Stimulated activated CD8-positive, alpha-beta memory T cell treated with anti-CD3 and anti-CD28 coated beads, Interleukin-7, amount 100 ng/mL, for 48 hours (primary cell): ENCODE measurements at places on chromosomes 11 and 22.

- no peak for DNase-seq
Observed at GRCh38 chr22:37048133-37048532, 3.4 kb upstream of the KCTD17 start.

DNA sequence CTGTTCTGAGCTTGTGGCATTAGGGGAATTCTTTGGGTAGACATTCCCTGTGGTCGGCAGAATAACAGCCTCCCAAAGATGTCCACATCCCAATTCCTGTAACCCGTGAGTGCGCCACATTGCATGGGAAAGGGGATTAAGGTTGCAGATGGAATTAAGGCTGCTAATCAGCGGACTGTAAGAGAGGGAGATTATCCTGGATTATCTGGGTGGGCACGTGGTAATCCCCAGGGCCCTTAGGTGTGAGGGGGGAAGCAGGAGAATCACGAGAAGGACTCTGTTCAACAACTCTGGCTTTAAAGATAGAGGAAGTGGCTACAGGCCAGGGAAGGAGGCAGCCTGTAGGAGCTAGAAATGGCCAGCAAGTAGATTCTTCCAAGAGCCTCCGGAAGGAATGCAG is 16.0 kb downstream of the CACNG2 start:
- no peak for DNase-seq

DNA sequence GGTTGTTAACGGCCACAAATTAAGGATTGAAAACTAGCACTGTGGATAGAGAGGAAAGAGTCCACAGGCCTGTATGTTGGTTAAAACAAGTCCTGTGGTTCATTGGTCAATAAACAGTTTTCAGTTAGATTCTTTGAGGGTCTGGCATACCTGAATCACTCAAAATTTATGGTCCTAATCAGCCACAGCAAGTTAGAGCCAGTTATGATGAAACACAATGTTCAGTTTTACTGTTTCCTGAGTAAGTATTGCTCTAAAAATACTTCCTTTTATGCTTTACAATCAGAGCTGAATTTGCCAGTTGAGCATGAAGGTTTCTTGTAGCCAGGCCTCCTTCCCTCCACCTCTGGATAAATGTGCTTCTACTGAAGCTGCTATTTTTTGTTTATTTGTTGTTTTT is 12.9 kb upstream of the CAT start:
- DNase-seq, result no peak

GRCh38 chr11:116994195-116994594 is 104.0 kb downstream of the SIK3 start:
- DNase-seq, result no peak

DNA sequence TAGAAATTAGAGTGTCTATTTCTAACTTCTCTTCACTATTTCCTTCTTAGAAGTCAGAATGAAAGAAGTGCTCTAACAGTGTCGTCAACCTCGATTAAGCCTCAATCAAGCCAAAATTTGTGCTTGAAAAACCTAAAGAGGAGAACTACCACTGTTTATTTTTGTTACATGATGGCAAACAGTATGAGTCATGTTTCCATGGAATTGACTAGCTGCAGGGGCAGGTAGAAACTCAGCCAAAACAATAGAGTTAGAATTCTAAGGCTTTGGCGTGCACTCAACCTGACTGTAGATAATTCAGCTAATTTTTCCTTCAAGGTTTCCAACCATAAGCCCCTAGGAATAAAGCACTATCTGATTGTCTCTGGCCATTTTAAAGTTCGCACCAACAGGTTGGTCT is 415.9 kb downstream of the ETS1 start:
- DNase-seq, result no peak

GRCh38 chr11:34316347-34317035 is 41.3 kb downstream of the ABTB2 start:
- DNase-seq, result no peak

GRCh38 chr11:1122664-1123002 is 35.1 kb upstream of the MUC5AC start:
- DNase-seq, result no peak
